ENCODE measurements at places on chromosomes 12 and 14. TPM values are rescaled to one million over a fixed set of nuclear protein-coding genes. Genes with fewer than 3 reads are reported as not detected.

The CD163L1 gene
- total RNA-seq = not detected

The DIABLO gene
- 39.8 TPM for total RNA-seq

DNA sequence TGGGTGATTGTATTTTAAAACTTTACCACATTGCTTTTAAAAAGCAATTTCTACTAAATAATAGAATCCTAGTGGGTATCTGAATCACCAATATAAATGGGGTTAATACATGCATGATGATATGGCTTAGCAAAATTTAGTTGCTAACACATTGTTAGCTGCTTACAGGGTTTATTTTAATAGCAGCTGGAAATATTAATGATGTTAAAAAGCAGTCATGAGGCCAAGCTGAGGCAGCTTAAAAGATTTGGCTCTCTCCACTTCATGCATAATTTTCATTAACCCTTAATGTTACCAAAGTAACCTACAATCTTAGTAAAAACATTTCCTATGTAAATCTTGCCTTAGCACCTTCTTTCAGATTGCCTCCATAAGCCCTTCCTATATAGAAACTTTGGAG is 49.2 kb upstream of the CNOT2 start:
- no peak for DNase-seq

DNA sequence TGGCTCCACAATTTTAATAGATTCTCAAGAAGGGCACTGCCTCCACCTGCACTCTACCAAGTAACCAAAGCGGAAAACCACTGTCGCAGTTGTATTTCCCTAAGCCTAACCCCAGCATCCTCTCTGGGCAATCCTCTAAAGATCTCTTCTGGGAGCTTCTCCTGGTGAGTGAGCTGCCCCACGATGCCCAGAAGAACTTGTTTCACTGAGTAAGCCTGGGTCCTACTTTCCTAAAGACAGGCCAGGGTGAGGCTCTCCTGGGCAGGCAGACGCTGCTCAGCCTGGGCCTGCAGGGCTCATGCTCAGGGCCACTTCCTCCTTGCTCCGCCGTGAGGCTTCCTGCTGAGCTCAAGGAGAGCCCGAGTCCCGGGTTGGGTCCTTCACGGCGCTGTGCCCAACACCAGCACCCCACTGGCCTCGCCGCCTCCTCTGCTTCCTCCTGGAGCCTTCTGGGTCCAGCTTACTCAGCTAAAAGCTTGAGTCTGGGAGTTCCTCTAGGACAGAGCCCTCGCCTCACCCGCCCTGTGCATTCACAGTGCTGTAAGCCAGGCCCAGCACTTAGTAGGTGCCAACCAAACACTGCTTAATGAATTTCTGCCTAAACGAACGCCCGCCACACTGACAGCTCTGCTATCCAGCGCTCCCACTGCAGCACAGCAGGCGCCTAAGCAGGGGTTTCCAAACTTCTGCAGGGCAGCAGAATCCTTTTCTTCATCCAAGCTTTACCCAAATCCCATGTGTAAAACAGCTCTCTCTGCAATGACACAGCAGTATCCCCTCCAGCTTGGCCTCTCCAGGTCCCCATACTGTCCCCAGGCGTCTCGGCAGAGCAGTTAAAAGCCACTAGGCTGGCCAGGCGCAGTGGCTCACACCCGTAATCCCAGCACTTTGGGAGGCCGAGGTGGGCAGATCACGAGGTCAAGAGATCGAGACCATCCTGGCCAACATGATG is 5.7 kb downstream of the RAB35 start:
- DNase-seq = peak; percentile 25

DNA sequence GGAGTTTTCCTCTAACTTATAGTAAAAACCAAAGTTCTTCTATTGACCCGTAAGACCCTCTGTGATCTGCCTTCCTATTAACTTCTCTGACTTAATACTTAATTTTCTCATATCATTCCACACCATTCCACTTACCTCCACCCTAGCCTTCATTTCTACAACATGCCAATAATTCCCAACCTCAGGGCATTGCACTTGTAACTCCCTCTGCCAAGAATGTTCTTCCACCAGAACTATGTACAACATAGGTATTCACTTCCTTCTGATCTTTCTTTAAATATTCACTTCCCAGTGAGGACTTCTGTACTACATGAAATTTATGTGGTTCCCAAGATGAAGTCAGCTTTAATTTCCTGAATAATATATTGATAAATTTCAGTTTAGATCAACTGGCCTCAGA is 531.7 kb downstream of the LRFN5 start:
- no peak for DNase-seq

GRCh38 chr14:89241934-89242651 is 174.9 kb downstream of the FOXN3 start:
- DNase-seq = no peak

All from T-cell (primary cell).